ENCODE measurements at places on chromosomes 3 and 15.

DNA sequence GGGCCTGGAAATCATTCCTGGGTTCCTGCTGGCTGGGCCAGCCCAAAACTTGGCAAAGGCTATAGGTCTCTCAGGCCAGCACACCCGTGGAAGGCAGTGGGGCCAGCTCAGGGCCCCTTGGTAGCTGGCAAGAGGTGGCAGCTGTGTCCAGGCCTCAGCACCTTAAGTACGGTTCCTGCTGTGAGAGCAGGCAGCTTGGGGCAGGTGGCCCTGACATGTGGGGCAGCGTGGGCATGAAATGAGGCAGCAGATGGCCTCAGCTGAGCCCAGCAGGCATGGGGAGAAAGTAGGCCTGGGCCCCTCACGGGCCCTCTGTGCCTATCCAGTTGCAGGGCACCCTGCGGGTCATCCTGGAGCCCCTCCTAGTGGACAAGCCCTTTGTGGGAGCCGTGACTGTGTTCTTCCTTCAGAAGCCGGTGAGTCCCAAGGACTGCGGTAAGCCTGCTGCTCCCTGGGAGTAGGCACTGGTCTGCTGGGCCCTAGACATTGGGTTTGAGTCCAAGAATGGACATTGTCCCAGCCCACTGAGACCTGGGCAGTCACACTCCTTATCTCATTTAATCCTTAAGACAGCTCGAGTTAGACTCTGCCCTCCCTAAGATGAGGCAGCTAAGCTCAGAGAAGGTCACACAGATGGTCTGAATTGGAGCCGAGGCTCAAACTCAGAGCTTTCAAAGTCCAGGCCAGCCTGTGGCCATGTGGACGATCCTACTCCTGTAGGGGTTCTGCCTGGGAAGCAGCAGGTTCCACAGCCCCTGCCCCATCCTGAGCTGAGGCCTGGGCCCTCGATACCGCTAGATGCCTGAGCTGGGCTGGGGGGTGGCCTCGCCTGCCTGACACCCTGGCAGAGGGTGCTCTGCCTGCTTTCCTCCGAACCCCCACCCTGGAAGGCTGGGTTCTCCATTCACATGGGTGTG lies 25.5 kb downstream of the ESYT3 start:
- DNase-seq, result no peak

DNA sequence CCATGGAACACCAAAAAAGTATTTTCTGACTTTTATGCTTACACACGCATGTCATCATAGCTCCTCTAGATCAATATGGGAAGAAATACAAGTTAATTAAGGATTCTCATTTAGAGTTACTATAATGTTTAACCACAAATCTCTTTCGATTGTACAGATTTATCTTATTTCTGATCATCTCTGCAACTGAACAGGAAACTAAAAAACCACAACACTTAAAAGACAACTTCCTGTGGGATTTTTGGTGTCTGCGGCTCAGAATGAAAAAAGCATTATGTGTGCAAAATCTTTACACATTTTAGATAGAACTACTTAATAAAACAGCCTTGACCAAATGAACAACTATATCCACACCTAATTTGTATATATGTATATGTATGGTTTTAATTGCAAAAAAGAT lies 3.0 kb upstream of the TJP1 start:
- DNase-seq, result no peak

- DNase-seq, result no peak
Observed at GRCh38 chr3:39279745-39280517, at the start of gene CX3CR1. Gene CX3CR1 (minus strand): TSS chr3:39280036. CDS start chr3:39266509, 13,527 bp downstream.

DNA sequence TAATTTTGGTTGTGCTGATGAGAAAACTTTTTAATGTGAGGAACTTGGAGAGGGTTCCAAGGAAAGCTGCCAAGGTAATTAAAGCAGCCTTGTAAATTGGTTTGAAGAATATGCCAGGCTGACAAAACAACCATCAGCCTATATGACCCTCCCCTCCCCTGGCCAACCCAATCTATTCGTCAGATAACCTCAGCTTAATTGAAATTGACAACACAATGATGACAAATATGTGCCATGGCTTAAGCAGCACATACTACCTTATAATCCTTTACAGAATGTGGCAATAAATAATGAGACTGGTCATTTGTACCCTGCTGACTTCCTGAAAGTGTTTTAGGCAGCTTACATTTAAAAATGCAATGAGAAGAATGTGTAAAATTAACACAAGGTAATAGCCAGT lies 118.2 kb downstream of the EFHB start:
- no peak for DNase-seq

DNA sequence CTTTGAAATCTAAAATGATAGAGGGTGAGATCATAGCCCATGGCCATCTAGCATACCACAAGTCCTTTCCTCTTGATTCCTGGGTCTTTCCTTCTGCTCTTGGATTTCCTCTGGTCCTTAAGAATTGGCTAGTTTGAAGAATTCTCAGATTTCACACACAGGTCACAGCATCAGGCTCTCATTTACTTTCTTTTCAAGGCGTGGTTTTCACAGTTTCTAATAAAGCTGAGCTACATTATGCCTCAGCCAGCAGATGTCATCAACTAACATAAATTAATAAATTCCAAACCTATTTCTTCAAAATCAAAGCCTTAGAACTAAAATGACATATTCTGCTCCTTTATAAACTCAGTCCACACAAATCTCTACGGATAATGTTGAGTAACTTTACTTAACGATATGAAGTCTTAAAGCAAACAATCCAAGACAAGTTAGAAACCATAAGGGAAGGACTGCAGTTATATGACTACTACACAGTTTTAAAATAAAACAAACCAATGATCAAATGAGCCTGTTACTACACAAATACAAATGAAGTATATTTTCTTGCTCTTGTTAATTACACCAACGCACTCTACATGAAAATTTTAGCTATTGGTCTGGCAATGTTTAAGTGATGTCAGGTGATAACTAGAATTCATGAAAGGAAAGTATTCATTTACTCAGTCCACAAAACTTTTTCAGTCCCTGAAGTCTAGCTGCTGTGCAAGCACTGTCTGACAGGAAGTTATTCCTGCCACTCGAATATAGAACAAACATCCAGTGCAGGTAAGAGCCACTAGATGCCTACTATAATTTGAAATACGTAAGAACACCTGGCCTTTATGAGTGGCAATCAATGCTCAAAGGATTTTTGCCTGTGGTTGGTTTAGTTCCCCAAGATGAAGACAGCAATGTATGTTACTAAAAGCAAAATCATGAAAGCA lies 9.2 kb downstream of the CCDC14 start:
- DNase-seq, result no peak

GRCh38 chr3:15506571-15506970 lies 14.9 kb downstream of the COLQ start:
- no peak for DNase-seq

GRCh38 chr3:142366434-142366833 lies 81.4 kb downstream of the XRN1 start:
- DNase-seq, result no peak

- no peak for DNase-seq
Observed at GRCh38 chr3:195907934-195908693, at the start of gene TNK2. Gene TNK2 (minus strand): TSS chr3:195908551. CDS start chr3:195888588, 19,963 bp downstream.

GRCh38 chr15:88069561-88069960 lies 187.0 kb downstream of the NTRK3 start:
- DNase-seq, result no peak

GRCh38 chr3:123004201-123004918 lies 23.2 kb downstream of the SEMA5B start:
- DNase-seq, result no peak

GRCh38 chr3:120025520-120025919 lies 68.7 kb downstream of the GSK3B start:
- no peak for DNase-seq

DNA sequence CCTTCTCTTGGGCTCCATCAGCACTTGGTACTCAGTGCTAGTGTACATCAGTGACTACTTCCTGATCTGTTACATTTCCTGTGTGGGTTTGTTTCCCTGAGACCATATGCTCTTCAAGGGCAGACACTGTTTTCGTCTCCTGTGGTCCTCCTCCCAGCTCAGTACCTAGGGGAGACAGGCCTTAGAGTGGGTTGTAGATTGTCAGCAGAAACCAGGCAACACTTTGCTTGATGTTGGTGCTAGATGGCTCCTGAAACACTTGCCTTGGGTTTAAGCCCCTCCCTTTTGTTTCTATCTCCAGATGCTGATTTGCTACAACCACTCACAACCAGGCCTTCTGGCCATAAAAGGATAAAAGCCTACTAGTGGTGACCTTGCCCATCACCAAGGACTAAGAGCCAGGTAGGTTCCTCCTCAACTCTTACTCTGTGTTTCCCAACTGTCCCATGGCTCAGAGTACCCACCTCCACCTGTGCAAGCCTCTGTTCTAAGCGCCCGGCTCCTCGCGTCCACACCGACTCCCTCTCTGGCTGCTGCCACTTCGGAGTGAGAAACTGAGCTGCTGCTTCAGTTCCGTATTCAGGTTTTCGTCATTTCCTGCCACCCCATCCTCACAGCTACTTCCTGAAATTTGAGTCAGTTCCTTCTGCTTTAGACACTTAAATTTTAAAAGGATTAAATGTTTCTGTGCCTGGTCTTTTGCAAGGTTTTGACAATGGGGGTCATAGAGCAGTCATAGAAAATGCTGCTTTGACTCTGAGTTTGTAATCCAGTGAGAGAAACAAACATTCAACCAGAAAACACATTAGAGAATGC lies at the start of gene HCLS1:
Gene HCLS1, minus strand, starts transcription at position 548 of the 816 bp plus-strand sequence. CDS start 2,556 bp downstream, outside the sequence.
- peak; percentile 5 for DNase-seq

- DNase-seq, result no peak
Observed at GRCh38 chr3:113141543-113141942, 69.8 kb upstream of the BOC start.

- no peak for DNase-seq
Observed at GRCh38 chr15:52798529-52799101, 8.5 kb upstream of the ONECUT1 start.

DNA sequence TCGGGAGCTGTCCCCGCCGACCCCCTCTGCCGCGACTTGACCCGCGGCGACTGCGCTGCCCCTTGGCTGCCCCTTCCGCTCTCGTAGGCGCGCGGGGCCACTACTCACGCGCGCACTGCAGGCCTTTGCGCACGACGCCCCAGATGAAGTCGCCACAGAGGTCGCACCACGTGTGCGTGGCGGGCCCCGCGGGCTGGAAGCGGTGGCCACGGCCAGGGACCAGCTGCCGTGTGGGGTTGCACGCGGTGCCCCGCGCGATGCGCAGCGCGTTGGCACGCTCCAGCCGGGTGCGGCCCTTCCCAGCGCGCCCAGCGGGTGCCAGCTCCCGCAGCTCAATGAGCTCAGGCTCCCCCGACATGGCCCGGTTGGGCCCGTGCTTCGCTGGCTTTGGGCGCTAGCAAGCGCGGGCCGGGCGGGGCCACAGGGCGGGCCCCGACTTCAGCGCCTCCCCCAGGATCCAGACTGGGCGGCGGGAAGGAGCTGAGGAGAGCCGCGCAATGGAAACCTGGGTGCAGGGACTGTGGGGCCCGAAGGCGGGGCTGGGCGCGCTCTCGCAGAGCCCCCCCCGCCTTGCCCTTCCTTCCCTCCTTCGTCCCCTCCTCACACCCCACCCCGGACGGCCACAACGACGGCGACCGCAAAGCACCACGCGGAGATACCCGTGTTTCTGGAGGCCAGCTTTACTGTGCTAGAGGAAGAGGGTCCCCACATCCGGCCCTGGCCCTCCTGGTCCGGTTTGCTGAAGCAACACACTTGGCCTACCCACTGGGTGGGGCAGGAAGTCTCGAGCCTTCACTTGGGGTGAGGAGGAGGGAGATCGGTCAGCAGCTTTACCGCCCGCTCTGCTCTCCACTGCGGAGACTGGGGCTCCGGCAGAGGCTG lies at the start of gene RASSF1:
Gene RASSF1, minus strand, starts transcription at position 389 of the 882 bp plus-strand sequence. Its CDS starts 31 bp downstream, at position 358.
- no peak for DNase-seq

DNA sequence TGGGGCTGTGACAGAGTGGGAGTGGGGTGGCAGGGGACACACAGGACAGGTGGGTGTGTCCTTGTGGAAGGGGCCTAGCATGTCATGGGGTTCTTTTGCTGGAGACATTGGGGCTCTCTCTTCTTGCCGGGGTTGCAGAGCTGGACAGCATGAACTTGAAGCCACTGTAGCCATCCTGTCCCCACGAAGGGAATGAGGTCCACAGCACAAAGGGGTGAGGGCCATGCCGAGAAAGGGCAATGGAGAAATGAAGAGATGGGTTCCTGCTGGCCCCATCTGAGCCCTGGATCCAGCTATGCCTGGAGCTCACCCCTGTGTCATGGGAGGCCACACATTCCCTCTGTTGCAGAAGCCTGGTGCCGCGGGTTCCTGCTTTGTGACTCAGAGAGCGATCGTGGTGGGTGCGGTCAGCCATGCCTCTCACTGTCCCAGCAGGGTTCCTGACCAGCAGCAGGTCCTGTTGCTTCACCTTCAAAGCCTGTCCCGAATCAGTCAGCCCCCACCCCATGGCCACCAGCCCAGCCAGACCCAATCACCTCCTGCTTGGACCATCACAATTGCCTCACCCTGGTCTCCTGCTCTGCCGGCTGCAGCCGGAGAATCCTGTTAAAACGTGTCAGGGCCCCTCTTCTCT lies 50.0 kb downstream of the DNAJB8 start:
- no peak for DNase-seq

GRCh38 chr15:31042751-31043150 lies 51.3 kb upstream of the MTMR10 start:
- DNase-seq, result no peak

DNA sequence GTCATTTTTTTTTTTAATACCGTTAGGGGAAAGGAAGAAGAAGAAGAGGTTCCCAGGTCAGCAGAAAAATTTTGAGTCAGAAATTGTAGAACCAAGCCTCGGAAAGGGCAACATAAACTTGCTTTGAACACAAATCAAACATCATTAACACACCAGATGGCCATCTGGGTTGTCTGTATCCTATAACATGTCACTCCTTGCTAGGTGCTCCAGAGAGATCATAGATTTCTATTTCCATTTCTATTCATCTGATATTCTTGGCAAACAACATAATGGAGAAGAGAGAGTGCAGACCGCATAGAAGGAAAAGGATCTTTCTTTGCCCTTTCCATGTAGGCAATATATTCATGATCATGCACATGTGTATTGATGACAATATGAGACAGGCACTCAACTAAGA lies 129.5 kb upstream of the STT3B start:
- no peak for DNase-seq

GRCh38 chr3:21894459-21895340 lies 143.7 kb upstream of the ZNF385D start:
- no peak for DNase-seq

- DNase-seq, result no peak
Observed at GRCh38 chr3:8621872-8622271, 22.7 kb downstream of the SSUH2 start.

DNA sequence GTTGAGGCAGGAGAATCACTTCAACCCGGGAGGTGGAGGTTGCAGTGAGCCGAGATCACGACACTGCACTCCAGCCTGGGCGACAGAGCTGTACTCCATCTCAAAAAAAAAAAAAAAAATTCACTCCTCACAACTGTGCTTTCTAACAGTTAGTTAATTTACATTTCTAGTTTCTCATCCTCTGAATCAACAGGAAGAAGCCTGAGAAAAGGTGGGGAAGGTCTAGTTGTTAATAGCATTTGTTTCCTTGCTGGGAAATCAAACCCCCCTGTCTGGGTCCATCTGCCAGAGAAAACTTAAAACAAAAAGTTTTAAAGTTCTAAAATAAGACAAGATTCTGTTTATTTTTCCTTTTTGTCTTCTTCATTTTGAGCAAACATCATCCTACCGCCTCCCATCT lies 62.3 kb downstream of the TMEM39A start:
- no peak for DNase-seq

DNA sequence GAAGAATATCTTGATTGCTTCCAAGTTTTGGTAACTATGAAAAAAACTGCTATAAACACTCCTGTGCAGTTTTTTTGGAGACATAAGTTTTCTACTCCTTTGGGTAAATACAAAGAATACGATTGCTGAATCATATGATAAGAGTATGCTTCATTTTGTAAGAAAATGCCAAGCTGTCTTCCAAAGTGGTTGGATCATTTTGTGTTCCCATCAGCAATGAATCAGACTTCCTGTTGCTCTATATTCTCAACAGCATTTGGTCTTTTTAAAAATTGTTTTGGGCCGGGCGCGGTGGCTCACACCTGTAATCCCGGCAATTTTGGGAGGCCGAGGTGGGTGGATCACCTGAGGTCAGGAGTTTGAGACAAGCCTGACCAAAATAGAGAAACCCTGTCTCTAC lies 14.5 kb downstream of the BTD start:
- no peak for DNase-seq

All from esophagus squamous epithelium (tissue), 5 donors.